ENCODE measurements at places on chromosomes 5 and 9.

DNA sequence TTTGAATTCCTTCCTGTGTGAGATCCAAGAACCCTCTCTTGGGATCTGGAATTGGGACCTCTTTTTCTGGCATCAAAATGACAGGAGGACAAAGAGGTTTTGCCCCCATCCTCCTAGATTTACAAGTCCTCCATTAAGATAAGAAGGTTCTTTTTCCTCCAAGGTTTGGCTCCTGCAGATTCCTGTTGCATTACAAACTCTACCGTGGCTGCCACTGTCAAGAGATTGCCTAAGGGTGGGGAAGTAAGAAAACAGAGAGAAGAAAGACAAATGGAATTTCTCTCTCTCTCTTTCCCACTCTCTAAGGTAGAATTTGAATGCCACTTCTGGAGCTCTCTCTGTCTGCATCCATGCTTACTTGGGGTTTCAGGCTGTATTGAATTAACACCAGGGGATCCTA lies 12.0 kb upstream of the SVEP1 start:
- DNase-seq, result no peak

DNA sequence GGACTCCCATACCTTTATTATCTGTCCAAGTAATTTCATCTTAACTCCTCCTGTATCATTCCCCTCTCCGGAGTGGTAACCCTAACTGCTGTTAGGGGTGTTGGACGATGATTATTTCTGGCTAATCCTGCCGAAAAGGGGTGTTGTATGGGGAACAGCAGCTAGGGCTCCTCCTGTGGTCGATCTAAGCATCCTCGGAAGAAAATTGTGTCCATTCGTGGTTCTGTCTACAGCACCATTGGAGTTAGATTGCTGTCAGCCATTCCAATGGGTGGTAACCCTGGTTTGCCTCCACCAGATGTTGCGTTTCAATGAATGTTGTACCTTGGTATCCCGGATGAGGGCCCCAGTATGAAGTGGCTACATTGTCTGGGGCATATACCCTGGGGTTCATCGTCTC lies 35.6 kb upstream of the LMNB1 start:
- no peak for DNase-seq

DNA sequence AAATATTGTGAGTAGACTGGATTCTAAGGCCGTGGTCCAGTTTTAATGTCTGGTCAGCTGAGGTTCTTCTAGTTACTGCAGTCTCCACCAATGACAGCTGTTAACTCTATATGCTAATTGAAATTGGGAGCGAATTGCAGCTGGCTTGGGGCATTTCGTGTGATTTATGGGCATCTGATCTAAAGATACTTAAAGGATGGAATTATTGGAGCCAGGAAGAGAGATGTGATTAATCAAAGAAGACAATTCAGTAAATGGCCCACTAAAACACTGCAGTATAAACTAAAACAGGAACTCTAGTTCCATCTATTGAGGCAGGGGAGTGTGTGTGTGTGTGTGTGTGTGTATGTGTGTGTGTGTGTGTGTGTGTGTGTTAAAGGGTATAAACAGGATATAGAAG lies 157.5 kb upstream of the IQGAP2 start:
- no peak for DNase-seq

DNA sequence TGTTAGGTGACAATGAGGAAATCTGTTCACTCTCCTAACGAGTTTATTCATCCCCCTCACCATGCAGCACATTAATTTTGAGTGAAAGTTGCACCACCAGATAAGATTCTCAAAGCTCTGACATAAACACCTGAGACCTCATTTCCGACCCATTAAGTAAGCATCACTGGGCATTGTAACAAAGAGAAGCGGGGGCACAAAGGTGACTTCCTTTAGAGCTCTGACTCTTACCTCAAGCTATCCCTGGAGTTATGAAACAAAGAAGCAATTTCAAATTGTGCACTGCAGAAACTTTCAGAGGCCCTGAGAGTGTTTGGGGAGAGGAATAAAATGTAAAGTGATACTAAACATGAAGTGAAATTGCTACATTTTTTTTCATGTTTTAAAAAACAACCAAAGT lies 29.5 kb downstream of the C5orf15 start:
- DNase-seq, result no peak

GRCh38 chr9:78674874-78675273 lies 377.9 kb downstream of the PSAT1 start:
- no peak for DNase-seq

DNA sequence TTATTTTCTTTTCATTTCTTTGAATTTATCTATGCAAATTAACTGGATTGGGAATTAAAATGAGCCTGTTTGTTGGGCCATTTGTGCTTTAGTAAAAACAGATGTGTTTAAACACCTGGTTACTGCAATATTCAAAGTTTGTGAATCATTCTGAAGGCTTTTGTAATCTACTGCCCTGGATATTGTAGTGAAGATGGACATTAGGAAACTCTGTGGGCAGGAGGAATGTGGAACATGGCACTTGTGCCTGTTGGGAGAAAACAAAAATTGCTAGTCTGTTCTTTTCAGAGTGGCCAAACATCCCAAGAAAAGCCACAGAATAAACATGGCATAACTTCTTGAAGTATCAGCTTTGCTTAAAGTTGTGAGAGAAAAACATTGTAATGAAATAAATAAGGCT lies 40.8 kb downstream of the CHSY3 start:
- DNase-seq, result no peak

- no peak for DNase-seq
Measured at GRCh38 chr5:88085462-88085861, 183.2 kb downstream of the TMEM161B start.

GRCh38 chr9:97307091-97307490 lies 368 bp upstream of the CCDC180 start:
- peak; percentile 86 for DNase-seq

DNA sequence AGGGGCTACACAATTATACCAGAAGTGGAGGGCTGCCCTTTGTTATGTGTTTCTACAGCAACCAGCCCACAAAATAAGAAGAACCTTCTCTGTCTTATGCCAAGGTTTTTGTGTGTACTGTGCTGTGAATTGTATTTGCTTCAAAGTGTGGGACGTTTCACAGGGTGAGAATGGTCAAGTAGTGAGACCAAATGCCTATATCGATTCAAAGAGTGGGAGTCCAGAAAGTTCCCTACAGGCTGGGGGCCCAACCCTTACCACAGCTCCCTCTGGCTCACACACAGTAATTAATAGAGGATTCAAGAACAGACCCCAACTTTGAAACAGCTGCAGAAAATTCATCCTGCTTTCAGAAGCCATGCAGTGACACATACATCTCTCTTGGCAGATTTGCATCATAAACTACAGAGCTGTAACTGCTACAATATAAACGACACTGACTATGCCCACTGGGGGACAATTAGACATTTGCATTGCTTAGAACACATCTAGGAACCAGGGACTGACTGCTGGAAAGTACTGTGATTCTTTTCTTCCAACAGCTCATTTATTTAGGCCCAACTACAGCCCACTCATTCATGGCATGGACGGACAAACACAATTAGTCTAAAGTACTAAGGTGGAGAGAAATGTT lies 12.8 kb downstream of the ENC1 start:
- no peak for DNase-seq

DNA sequence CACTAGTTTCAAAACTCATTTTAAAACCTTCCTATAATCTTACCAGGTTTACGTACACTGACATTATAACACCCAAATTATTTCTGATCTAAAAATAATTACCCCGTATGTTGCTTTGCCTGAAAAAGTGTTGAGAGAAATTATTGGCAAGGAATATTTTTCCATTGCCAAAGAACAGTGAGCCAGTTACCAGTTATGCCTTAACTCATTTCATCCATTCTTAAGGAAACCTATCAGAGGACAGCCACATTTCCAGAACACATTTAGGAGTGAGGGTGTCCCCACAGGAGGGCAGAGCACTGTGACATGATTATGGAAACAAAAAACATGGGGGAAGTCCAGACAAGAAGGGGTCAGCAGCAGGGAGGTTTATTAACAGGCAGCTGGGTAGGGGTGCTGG lies 52.2 kb downstream of the GABBR2 start:
- no peak for DNase-seq

DNA sequence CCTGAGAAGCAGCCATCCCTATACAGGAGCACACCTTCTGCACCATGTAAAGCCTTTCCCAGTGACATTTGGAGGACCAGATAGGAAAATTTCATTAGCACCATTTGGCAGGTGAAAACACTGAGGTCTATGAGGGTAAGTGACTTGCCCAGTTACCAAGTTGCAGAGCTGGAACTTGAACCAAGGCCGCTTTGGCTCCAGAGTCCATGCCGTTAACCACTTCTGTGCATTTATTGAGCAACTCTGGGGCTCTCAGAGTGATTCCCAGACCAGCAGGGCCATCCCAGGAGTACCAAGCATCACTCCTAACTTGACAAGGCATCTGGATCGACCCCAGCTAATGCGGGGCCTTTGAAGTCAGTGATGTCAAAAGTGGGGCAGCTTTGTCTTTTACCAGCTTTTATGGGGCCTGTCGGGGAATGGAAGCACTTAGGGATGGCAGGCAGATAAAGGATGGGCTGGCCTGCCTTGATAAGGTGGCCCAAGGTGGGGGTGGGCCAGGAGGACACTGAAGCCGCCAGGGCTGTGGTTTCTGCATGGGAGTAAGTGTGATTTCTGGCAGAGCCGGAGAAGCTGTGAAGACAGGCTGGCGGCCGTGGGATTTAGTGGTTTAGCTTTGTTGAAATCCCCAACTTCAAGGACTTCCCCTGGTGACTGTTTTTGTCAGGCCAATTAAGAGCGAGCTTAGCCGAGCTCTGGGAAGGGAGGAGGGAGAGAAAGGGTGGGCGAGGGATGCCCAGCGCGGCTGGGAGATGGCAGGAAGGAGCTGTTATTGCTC lies 127.3 kb downstream of the MACROH2A1 start:
- DNase-seq, result no peak

DNA sequence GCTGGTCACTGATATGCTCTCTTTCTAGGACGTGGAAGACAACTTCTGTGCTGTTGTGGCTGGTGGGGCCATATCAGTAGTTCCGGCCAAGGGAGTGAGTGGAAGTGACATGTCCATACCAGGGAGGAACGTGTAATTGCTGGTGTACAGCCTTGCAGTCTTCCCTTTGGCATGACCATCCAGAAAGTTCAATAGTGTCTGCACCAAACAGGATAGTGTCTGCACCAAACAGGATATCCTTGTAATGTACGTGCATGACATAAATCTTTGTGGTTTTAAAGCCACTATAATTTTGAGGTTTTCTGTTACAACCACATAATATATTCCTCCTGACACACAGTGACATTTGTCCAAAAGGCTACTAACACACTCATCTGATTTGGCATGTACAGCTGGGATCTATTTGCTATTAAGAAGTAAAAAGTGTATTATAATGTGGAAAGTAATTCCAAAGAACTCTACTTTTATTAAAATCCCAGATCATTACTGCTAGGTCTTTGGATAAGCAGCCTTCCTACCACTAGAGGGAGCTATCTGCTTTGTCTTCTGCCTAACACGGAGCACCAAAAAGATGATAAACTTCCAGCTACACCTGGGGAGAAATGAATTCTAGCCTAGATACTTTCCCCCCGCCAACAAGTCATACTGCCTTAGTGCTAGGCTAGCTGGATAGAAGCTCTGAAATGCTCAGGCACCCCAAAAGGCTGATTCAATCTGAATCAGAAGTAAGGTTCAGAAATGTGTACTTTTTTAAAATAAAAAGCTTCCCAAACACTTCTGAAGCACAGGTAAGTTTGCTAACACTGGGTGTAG lies 52.7 kb downstream of the RNF145 start:
- DNase-seq, result peak; percentile 15

GRCh38 chr9:134329576-134329855 lies 3.3 kb downstream of the RXRA start:
- no peak for DNase-seq

DNA sequence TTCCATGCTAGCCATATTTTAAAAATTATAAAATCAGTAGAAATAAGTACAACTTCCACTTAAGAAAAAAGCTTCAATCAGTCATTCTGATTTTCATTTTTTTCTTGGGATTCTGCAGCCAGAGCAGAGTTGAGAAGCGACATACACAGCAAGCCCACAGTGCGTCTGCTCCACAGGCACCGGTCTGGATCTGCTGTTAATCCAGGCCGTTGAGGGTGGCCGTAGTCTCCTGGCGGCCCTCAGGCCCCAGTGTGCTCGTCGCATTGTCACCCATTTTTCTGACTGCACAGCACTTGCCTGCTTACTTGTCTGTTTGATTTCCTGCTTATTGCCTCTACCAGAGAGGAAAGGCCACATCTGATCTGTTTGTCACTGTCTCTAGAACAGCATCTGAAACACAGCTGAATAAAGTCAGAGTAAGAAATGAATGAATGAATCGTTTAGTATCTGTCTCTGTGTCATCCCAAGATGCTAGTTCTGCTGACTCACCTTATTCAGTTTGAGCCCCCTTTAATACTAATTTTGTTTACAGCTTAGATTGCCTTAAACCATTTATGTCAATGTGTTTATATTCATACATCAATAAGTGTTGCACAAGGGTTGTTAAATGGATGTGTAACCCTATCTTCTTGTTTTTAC lies 11.6 kb upstream of the ASPN start:
- no peak for DNase-seq

GRCh38 chr9:4936823-4937222 lies 48.2 kb upstream of the JAK2 start:
- DNase-seq, result no peak

- DNase-seq, result no peak
Measured at GRCh38 chr5:81657386-81657785, 93.5 kb downstream of the SSBP2 start.
